ENCODE measurements at places on chromosomes 4 and X.
A peak's percentile ranks its signal among the peaks of the same experiment; 100 is the strongest.

DNA sequence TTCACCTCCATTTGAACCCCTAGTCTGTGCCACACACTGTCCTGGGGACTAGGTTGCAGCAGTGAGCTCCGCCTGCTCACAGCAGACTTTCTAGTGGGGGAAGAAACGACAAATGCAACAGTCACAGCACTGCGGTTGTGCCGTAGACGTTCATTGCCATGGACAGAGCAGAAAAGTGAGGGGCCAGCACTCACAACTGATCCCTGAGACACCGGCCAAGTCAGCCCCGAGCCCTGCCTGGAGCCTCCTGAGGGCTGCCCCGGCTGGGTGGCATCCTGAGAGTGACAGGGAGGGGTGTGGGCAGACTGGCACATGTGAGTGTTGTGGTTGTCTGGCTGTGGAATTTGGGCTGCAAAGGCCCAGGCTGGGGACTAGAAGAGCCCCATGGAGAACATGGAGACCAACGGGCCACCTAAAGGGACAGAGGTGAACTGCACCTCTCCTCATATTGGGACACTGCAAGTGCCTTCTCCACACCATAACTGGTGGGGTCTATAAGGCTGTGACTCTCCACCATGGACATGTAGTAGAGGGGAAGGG is 4.6 kb downstream of the DUSP9 start:
- no peaks in the 10 kb centered on the region for H3K27me3 ChIP-seq
- no peak overlapping the region for H3K4me3 ChIP-seq
- H3K27ac ChIP-seq = no peak overlapping the region
- no peaks in the 10 kb centered on the region for H3K36me3 ChIP-seq
- no peak for DNase-seq
- no peaks in the 10 kb centered on the region for H3K4me1 ChIP-seq

- H3K4me1 ChIP-seq = no peaks in the 10 kb centered on the region
- DNase-seq = no peak
- H3K27me3 ChIP-seq = no peaks in the 10 kb centered on the region
These were observed 136.1 kb downstream of the MID1IP1 start for GRCh38 chrX:38937400-38937799.

GRCh38 chrX:116862340-116862739 is 399.6 kb upstream of the CT83 start:
- no peaks in the 10 kb centered on the region for H3K4me1 ChIP-seq
- no peak overlapping the region for H3K27ac ChIP-seq
- H3K4me3 ChIP-seq = no peak overlapping the region
- DNase-seq = no peak
- H3K27me3 ChIP-seq = no peaks in the 10 kb centered on the region

GRCh38 chrX:119880076-119880475 is 8.4 kb downstream of the NDUFA1 start:
- H3K4me3 ChIP-seq = no peak overlapping the region
- 0 out of 2 replicates have a peak, but pooled peaks cover 3% of the 10 kb centered on the region for H3K4me1 ChIP-seq
- peaks cover 20% of the 10 kb centered on the region for H3K36me3 ChIP-seq
- H3K27ac ChIP-seq = no peak overlapping the region
- peak; percentile 20 for DNase-seq

GRCh38 chrX:55710701-55711100 is 6.8 kb upstream of the RRAGB start:
- no peaks in the 10 kb centered on the region for H3K27me3 ChIP-seq
- H3K36me3 ChIP-seq = no peaks in the 10 kb centered on the region
- DNase-seq = no peak
- no peak overlapping the region for H3K4me3 ChIP-seq
- H3K27ac ChIP-seq = no peak overlapping the region
- H3K4me1 ChIP-seq = no peaks in the 10 kb centered on the region

DNA sequence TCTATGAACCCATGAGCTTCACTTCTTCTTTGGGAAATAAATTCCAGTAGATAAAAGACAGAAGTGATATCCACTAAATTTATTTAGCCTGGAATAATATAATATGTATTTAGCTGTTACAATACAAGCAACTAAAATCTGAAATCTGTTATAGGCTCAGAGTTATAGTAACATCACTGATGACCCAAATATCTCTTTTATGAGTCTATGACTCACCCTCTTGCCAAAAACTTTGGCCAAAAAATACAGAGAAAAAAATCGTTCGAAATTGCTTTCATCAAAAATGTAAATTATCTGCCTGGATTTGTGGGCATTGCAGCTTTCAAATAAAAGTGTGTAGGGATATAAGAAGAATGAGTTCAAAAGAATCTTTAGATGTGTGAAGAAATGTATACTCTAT is 89.4 kb upstream of the DKK2 start:
- no peak for DNase-seq
- H3K36me3 ChIP-seq = no peaks in the 10 kb centered on the region
- H3K27me3 ChIP-seq = peaks cover 4% of the 10 kb centered on the region
- no peak overlapping the region for H3K27ac ChIP-seq
- no peak overlapping the region for H3K4me3 ChIP-seq

GRCh38 chr4:128307123-128307571 is 19.5 kb upstream of the PGRMC2 start:
- peak; percentile 7 for DNase-seq
- no peaks in the 10 kb centered on the region for H3K36me3 ChIP-seq
- no peak overlapping the region for H3K4me3 ChIP-seq

- no peaks in the 10 kb centered on the region for H3K36me3 ChIP-seq
- no peak overlapping the region for H3K4me3 ChIP-seq
- H3K27me3 ChIP-seq = no peaks in the 10 kb centered on the region
- no peak overlapping the region for H3K27ac ChIP-seq
- H3K4me1 ChIP-seq = no peaks in the 10 kb centered on the region
These were observed 249.7 kb downstream of the NR3C2 start for GRCh38 chr4:148192526-148192925.

- peaks cover 2% of the 10 kb centered on the region for H3K4me1 ChIP-seq
- peaks cover 67% of the 10 kb centered on the region for H3K36me3 ChIP-seq
- no peaks in the 10 kb centered on the region for H3K27me3 ChIP-seq
- peak; percentile 73 for DNase-seq
These were observed 39.2 kb upstream of the ASMTL start for GRCh38 chrX:1491851-1492349.

DNA sequence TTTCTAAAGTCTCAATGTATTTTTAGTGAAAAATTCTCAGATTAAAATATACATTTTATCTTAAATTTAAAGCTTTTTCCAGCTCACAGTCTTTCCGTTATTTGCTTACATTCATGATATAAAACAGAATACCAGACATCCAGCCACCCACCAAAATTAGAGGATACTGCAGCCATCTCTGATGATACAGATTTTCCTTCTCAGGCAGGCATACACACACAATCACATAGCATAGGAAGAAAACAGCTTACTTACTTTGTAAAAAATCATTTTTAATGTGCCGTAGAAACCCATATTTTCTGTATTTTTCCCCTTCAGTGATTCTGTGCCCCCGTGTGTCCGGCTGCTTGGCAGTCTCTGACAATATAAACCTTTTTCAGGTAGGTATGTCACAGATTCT is 183.7 kb downstream of the FBXW7 start:
- DNase-seq = no peak
- H3K4me3 ChIP-seq = peak overlapping the region; percentile 61
- H3K27me3 ChIP-seq = no peaks in the 10 kb centered on the region
- H3K4me1 ChIP-seq = peaks cover 60% of the 10 kb centered on the region
- no peaks in the 10 kb centered on the region for H3K36me3 ChIP-seq

GRCh38 chrX:72100051-72100755 is 31.5 kb downstream of the RTL5 start:
- H3K4me3 ChIP-seq = no peak overlapping the region
- no peak overlapping the region for H3K27ac ChIP-seq
- peaks cover 5% of the 10 kb centered on the region for H3K27me3 ChIP-seq
- no peak for DNase-seq
- no peaks in the 10 kb centered on the region for H3K36me3 ChIP-seq
- no peaks in the 10 kb centered on the region for H3K4me1 ChIP-seq

GRCh38 chrX:124441971-124442590 is 95.7 kb downstream of the SH2D1A start:
- H3K27me3 ChIP-seq = no peaks in the 10 kb centered on the region
- H3K27ac ChIP-seq = no peak overlapping the region
- H3K4me1 ChIP-seq = no peaks in the 10 kb centered on the region

GRCh38 chr4:78079726-78080430 is 22.8 kb downstream of the FRAS1 start:
- peaks cover 7% of the 10 kb centered on the region for H3K27me3 ChIP-seq
- no peak overlapping the region for H3K4me3 ChIP-seq
- no peak for DNase-seq
- H3K27ac ChIP-seq = no peak overlapping the region
- H3K36me3 ChIP-seq = no peaks in the 10 kb centered on the region
- no peaks in the 10 kb centered on the region for H3K4me1 ChIP-seq

DNA sequence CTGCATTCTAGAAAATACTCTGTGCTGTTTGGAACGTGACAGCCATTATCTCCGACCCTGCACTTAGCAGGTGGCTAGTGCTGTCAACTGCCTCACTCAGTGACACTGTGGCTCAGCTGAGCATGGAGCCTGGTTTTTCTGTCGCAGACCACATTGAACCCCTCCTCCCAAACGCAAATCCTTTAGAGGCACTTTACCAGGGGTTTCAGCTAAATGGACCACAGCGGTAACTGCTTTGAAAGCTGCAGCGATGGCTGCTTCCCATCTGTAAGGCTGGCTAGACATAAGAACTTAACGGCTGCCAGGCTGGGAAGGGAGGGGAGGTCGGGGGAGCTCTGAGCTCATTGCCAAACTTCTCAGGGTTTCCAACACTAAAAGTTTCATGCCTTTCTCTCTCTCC is 8.1 kb downstream of the SLC34A2 start:
- H3K27ac ChIP-seq = no peak overlapping the region
- no peaks in the 10 kb centered on the region for H3K4me1 ChIP-seq
- H3K36me3 ChIP-seq = no peaks in the 10 kb centered on the region

DNA sequence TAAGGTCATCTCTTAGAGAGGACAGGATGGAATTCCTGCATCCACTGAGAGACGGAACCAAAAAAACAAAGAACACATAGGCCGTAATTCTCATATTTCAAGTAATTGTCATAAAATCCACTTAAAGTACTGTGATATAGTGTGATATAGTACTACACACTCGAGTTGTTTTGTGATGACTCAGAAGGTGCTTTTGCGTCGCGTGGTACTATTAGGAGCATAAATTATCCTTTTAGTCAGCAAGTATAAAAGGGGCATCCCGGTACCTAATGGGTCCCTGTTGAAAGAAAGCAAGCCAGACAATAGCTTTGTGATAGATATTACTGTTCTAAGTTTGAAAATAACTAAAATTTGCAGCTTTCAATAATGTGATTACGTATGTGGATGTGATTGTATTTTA is 55.3 kb downstream of the GPR143 start:
- H3K27me3 ChIP-seq = no peaks in the 10 kb centered on the region
- H3K4me1 ChIP-seq = peaks cover 8% of the 10 kb centered on the region
- peaks cover 22% of the 10 kb centered on the region for H3K36me3 ChIP-seq

DNA sequence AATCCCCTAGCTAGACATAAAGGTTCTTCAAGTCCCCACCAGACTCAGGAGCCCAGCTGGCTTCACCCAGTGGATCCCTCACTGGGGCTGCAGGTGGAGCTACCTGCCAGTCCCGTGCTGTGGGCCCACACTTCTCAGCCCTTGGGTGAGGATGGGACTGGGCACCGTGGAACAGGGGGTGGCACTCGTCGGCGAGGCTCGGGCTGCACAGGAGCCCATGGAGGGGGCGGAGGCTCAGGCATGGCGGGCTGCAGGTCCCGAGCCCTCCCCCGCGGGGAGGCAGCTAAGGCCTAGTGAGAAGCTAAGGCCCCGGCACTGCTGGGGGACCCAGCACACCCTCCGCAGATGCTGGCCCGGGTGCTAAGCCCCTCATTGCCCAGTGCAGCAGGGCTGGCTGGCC is 16.1 kb upstream of the ACSL4 start:
- H3K27ac ChIP-seq = no peak overlapping the region
- H3K4me3 ChIP-seq = no peak overlapping the region
- H3K36me3 ChIP-seq = no peaks in the 10 kb centered on the region
- DNase-seq = no peak
- H3K27me3 ChIP-seq = no peaks in the 10 kb centered on the region

DNA sequence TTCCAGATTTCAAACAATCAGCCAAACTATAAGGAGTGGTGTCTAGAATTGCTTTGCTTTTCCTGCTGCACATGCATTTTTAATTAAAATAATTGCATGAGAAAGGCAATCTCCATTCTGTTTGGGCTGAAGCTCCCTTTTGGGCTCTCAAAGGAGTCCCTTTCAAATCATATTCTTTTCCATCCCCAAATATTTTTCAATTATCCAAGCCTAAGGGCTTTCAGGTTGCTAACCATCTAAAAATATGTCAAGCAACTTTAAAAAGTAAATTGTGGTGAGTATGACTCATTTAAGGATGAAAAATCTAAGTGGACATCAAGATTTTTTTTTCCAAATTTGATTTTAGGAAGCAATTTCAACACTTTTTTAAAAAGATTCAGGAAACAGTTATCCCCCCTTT is 28.4 kb downstream of the PIR start:
- H3K4me1 ChIP-seq = no peaks in the 10 kb centered on the region
- no peak for DNase-seq
- no peak overlapping the region for H3K27ac ChIP-seq
- no peaks in the 10 kb centered on the region for H3K36me3 ChIP-seq
- no peaks in the 10 kb centered on the region for H3K27me3 ChIP-seq

DNA sequence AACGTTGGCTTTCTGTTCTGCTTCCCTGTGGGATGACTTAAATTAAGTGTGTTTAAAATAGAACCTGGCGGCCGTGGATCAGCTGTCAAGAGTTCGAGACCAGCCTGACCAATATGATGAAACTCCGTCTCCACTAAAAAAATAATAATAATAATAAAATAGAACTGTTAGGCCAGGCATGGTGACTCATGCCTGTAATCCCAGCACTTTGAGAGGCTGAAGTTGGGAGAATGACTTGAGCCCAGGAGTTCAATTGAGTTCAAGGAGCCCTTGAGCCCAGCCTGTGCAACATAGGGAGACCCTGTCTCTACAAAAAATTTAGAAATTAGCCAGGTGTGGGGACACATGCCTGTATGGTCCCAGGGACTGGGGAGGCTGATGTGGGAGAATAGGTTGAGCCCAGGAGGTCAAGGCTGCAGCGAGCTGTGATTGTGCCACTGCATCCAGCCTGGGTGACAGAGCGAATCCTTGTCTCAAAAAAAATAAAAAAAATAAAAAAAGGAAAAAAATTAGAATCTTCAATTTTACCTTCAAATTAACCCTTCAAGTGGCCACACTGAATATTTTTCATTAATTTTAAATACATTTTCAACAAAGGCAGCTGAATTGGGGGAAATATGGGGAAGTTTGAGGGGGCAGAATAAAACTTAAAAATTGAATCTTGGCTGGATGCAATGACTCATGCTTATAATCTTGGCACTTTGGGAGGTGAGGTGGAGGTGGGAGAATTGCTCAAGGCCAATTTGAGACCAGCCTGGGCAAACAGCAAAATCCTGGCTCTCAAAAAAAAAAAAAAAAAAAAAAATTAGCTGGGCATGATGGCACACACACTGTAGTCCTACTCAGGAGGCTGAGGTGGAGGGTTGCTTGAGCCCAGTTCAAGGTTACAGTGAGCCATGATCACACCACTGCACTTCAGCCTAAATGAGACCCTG is 31.8 kb upstream of the HSD17B13 start:
- peaks cover 53% of the 10 kb centered on the region for H3K36me3 ChIP-seq
- DNase-seq = no peak
- no peaks in the 10 kb centered on the region for H3K27me3 ChIP-seq
- no peak overlapping the region for H3K27ac ChIP-seq

GRCh38 chrX:11474576-11474975 is 181.4 kb downstream of the AMELX start:
- H3K4me1 ChIP-seq = no peaks in the 10 kb centered on the region
- no peaks in the 10 kb centered on the region for H3K27me3 ChIP-seq
- H3K36me3 ChIP-seq = no peaks in the 10 kb centered on the region
- no peak overlapping the region for H3K4me3 ChIP-seq
- no peak overlapping the region for H3K27ac ChIP-seq

GRCh38 chr4:119211867-119212233 is 663 bp upstream of the USP53 start:
- H3K27me3 ChIP-seq = no peaks in the 10 kb centered on the region
- no peak overlapping the region for H3K4me3 ChIP-seq
- DNase-seq = no peak
- H3K4me1 ChIP-seq = no peaks in the 10 kb centered on the region
- H3K27ac ChIP-seq = no peak overlapping the region
